ENCODE measurements at places on chromosomes 1 and 21. TPM values are rescaled to one million over a fixed set of nuclear protein-coding genes. Genes with fewer than 3 reads are reported as not detected.

DNA sequence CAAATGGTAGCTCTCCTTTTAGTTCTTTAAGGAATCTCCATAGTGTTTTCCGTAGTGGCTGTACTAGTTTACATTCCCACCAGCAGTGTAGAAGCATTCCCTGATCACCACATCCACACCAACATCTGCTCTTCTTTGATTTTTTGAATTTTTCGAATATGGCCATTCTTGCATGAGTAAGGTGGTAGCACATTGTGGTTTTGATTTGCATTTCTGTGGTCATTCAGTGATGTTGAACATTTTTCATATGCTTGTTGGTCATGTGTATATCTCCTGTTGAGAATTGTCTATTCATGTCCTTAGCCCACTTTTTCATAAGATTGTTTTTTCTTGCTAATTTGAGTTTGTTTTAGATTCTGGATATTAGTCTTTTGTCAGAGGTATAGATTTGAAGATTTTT is 84.6 kb upstream of the B3GALT2 start:
- H3K4me3 ChIP-seq = no peak overlapping the region
- H3K27ac ChIP-seq = no peak overlapping the region
- H3K27me3 ChIP-seq = no peaks in the 10 kb centered on the region
- no peak for DNase-seq

DNA sequence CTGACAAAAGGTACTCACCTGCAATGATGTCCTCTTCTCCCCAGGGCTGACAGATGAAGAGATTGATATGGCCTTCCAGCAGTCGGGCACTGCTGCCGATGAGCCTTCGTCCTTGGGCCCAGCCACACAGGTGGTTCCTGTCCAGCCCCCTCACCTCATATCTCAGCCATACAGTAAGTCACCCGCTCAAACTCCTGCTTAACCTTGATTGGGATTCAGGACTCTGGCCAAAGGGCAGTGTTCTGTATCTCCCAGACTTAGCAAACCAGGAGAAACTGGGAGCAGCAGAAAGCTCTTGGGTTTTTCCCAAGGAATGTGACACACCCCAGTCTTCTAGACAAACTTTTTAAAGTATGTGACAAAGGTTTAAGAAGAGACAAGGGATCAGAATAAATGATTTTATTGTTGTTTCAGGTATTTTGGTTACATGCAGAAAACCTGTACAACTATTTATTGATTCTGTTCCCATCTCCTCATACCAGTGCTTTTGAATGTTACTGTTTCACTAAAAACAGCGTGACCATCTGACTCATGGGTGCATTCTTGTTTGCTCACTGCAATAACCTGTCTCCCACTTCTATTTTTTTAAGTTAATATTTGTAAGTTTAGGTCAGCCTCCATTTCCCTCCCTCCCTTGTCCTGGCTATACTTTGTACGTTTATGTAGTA is 124.6 kb downstream of the PEX14 start:
- H3K36me3 ChIP-seq = no peaks in the 10 kb centered on the region
- peaks cover 3% of the 10 kb centered on the region for H3K4me1 ChIP-seq
- no peak for DNase-seq
- no peak overlapping the region for H3K27ac ChIP-seq
- no peaks in the 10 kb centered on the region for H3K27me3 ChIP-seq
- H3K4me3 ChIP-seq = no peak overlapping the region

- peaks cover 18% of the 10 kb centered on the region for H3K36me3 ChIP-seq
- no peak overlapping the region for H3K27ac ChIP-seq
- peaks cover 67% of the 10 kb centered on the region for H3K4me1 ChIP-seq
- no peak for DNase-seq
These were observed 8.2 kb upstream of the RCSD1 start for GRCh38 chr1:167621780-167622313.

GRCh38 chr1:161071886-161072371 is 2.2 kb upstream of the ARHGAP30 start:
- peaks cover 38% of the 10 kb centered on the region for H3K4me1 ChIP-seq
- peaks cover 20% of the 10 kb centered on the region for H3K36me3 ChIP-seq
- H3K27me3 ChIP-seq = no peaks in the 10 kb centered on the region
- H3K4me3 ChIP-seq = no peak overlapping the region

GRCh38 chr21:35926003-35926740 is 134.2 kb downstream of the SETD4 start:
- no peaks in the 10 kb centered on the region for H3K36me3 ChIP-seq
- peaks cover 10% of the 10 kb centered on the region for H3K27me3 ChIP-seq
- no peak overlapping the region for H3K4me3 ChIP-seq
- DNase-seq = no peak
- H3K27ac ChIP-seq = no peak overlapping the region
- H3K4me1 ChIP-seq = peaks cover 1% of the 10 kb centered on the region

Gene COL16A1
- 0.14 TPM for total RNA-seq

Gene GJA9
- not detected for total RNA-seq
